GM23248 (cell line): ENCODE measurements at places on chromosomes 4 and X. TPM values are rescaled to one million over a fixed set of nuclear protein-coding genes. Genes with fewer than 3 reads are reported as not detected.
A peak's percentile ranks its signal among the peaks of the same experiment; 100 is the strongest.

DNA sequence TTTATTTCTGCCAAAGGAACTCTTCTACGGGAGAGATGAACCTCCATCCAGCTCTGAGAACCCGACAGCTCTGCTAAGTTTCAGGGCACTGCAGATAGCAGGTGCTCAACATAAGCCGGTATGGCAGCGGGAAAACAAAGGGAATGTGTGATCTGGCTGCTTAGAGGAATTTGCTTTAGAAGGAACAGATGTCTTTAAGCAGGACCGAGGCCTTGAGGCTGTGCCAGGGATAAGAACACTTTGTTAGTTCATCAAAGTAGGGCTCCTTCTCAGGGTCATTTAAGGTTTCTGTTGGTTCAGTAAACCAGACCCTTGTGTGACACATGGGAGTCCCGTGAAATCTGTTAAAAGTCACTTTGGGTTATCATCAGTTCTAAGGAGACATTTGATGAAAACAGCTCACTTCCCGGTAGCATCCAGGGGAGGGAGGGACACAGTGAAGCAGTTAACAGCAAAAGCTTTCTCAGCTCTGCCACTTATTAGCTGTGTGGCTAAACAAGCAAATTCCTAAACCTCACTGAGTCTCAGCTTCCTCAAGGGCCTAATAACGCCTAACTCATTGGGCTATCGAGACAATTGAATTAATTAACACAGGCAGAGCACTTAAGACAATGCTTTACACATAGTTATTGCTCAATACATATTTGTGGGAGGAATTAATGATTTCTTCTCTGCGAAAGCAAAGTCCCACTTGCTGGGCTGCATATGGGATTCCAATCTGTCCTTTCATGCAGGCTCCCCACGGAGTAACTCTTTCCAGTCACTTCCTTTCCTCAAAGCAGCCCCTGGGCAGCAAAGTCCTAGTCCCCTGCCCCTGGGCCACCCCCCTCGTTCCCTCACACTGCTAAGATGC, 2.9 kb upstream of the FTSJ1 start:
- no peak for DNase-seq
- 0 out of 2 replicates have a peak overlapping the region, but pooled peaks have one; percentile 12 for H3K27ac ChIP-seq
- no peaks in the 10 kb centered on the region for H3K27me3 ChIP-seq

- no peaks in the 10 kb centered on the region for H3K27me3 ChIP-seq
- 0 out of 2 replicates have a peak overlapping the region, but pooled peaks have one; percentile 12 for H3K27ac ChIP-seq
- H3K4me1 ChIP-seq: peaks cover 34% of the 10 kb centered on the region
- peaks cover 24% of the 10 kb centered on the region for H3K36me3 ChIP-seq
Measured at GRCh38 chr4:76943129-76943620, 6.4 kb upstream of the SEPTIN11 start.

DNA sequence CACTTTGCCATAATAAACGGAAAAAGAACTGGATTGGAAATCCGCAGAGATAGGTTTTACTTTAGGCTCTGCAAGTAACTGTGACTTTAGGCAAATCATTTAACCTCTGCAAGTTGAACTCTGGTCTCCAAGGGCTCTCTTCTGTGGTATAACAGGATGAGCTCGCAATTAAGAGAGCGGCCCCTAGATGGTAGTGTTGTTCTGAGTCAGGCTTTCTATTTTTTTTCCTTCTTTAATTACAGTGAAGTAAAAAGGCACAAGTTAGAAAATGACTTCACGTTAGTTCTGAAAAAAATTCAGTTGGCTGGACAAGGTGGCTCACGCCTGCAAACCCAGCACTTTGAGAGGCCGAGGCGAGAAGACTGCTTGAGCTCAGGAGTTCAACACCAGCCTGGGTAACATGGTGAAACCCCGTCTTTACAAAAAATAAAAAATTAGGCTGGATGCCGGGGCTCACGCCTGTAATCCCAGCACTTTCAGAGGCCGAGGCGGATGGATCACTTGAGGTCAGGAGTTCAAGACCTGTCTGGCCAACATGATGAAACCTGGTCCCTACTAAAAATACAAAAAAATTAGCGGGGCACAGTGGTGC, 18.0 kb downstream of the RPS3A start:
- no peak overlapping the region for H3K4me3 ChIP-seq
- H3K4me1 ChIP-seq: no peaks in the 10 kb centered on the region
- H3K27me3 ChIP-seq: no peaks in the 10 kb centered on the region

VCX3A gene
- not detected in 2 replicates for total RNA-seq

GRCh38 chr4:105520819-105521790, 31.3 kb upstream of the ARHGEF38 start:
- H3K36me3 ChIP-seq: no peaks in the 10 kb centered on the region
- H3K27ac ChIP-seq: no peak overlapping the region

NSUN7 gene
- not detected in 2 replicates for total RNA-seq

DNA sequence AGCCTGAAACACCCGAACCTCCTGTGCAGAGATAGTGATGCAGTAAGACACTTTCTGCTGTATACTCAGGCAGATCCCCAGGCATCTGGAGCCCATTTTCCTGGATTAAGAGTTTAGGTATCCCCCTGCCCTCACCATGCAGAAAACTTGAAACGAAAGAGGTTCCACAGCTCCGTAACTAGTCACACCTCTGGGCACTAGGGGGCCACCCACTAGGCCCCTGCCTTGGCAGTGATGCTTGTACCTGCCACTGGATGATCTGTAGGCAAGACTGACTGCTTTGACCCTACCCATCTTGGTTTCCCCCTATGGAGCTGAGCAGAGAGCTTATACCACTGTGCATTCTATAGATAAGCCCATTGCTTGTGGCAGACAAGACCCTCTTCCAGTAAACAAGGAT, 940.6 kb downstream of the PCDH19 start:
- H3K4me1 ChIP-seq: no peaks in the 10 kb centered on the region
- H3K36me3 ChIP-seq: no peaks in the 10 kb centered on the region
- no peaks in the 10 kb centered on the region for H3K27me3 ChIP-seq
- DNase-seq: no peak
- no peak overlapping the region for H3K27ac ChIP-seq

FOXR2 gene
- total RNA-seq: not detected in 2 replicates

BEX2 gene
- total RNA-seq: not detected in 2 replicates

HSD17B13 gene
- total RNA-seq: not detected in 2 replicates

DNA sequence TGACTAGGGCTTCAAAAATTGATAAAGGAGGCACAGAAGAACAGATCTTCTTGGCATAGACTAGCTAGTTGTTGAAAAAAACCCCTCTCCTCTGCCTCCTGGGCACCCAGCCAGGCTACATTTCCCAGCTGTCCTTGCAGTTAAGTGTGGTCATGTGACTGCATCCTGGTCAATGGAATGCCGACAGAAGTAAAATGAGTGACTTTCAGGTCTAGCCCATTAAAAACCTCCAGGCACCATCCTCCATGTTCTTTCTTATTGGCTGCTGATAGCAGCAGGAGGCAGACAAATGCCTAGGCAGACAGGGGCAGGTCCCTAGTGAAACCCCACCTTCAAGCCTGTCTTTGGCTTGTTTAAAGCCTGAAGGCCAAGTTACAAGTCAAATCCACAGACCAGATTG, 35.3 kb downstream of the ATXN3L start:
- DNase-seq: no peak
- H3K4me1 ChIP-seq: peaks cover 41% of the 10 kb centered on the region
- H3K27ac ChIP-seq: peak overlapping the region; percentile 90
- no peak overlapping the region for H3K4me3 ChIP-seq
- no peaks in the 10 kb centered on the region for H3K27me3 ChIP-seq

- H3K36me3 ChIP-seq: peaks cover 11% of the 10 kb centered on the region
- H3K27ac ChIP-seq: peak overlapping the region; percentile 54
- no peak overlapping the region for H3K4me3 ChIP-seq
- H3K27me3 ChIP-seq: no peaks in the 10 kb centered on the region
- H3K4me1 ChIP-seq: peaks cover 37% of the 10 kb centered on the region
- peak; percentile 68 for DNase-seq
Measured at GRCh38 chrX:124023838-124024238, 62.3 kb downstream of the STAG2 start.

BEX1 gene
- 73.0 and 91.8 TPM in 2 replicates for total RNA-seq

DNA sequence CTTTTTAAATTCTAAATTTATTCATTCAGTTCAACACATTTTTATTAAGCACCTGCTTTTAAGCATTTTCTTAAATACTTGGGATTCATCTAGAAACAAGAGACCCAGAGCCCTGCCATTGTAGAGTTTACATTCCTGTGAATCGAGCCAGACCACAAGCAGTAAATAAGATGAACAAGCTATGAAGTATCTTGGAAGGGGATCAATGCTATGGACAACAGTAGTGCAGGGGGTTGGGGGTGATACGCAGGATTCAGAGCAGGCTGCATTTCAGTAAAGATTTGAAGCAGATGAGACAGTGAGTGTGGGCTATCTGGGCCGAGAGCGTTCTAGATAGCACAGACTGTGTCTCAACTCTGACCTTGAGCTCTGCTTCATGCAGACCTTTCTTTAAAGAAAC, 35.1 kb downstream of the CLDN22 start:
- H3K36me3 ChIP-seq: peaks cover 89% of the 10 kb centered on the region
- H3K4me3 ChIP-seq: no peak overlapping the region
- no peaks in the 10 kb centered on the region for H3K27me3 ChIP-seq
- H3K4me1 ChIP-seq: peaks cover 11% of the 10 kb centered on the region

GRCh38 chr4:75729836-75730235, 5.5 kb downstream of the USO1 start:
- no peak for DNase-seq
- H3K4me1 ChIP-seq: peaks cover 36% of the 10 kb centered on the region
- H3K27me3 ChIP-seq: no peaks in the 10 kb centered on the region
- peak overlapping the region; percentile 11; the same call in 1 of the 2 replicates for H3K4me3 ChIP-seq
- no peaks in the 10 kb centered on the region for H3K36me3 ChIP-seq

GLRA2 gene
- total RNA-seq: 0.22 TPM in 1 of 2 replicates, not detected in the other

PPARGC1A gene
- not detected in 2 replicates for total RNA-seq

- H3K27ac ChIP-seq: no peak overlapping the region
- H3K4me1 ChIP-seq: no peaks in the 10 kb centered on the region
- H3K36me3 ChIP-seq: no peaks in the 10 kb centered on the region
- no peak for DNase-seq
- H3K4me3 ChIP-seq: no peak overlapping the region
Measured at GRCh38 chr4:55378617-55379467, 16.9 kb upstream of the TMEM165 start.

DNA sequence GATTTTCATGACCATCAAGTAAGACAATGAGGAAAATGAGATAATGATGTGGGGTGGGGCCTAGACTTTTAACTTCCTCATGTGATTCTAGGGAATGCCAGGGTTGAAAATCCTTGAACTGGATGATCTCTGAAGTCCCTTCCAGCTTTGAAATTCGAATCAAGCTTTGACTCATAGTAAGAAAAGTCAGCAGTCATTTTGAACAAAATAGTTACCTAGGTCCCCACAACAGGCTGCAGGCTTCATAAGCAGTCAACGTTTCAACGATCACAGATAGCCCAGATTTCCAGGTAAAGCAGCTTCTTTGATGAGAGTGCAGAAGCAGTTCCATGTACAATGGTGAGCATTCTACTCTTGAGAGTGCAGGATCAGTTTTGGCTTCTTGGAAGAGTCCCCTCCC, 93.7 kb downstream of the GRIA3 start:
- DNase-seq: no peak
- no peaks in the 10 kb centered on the region for H3K4me1 ChIP-seq
- no peaks in the 10 kb centered on the region for H3K36me3 ChIP-seq
- H3K27me3 ChIP-seq: no peaks in the 10 kb centered on the region
- H3K27ac ChIP-seq: no peak overlapping the region

DNA sequence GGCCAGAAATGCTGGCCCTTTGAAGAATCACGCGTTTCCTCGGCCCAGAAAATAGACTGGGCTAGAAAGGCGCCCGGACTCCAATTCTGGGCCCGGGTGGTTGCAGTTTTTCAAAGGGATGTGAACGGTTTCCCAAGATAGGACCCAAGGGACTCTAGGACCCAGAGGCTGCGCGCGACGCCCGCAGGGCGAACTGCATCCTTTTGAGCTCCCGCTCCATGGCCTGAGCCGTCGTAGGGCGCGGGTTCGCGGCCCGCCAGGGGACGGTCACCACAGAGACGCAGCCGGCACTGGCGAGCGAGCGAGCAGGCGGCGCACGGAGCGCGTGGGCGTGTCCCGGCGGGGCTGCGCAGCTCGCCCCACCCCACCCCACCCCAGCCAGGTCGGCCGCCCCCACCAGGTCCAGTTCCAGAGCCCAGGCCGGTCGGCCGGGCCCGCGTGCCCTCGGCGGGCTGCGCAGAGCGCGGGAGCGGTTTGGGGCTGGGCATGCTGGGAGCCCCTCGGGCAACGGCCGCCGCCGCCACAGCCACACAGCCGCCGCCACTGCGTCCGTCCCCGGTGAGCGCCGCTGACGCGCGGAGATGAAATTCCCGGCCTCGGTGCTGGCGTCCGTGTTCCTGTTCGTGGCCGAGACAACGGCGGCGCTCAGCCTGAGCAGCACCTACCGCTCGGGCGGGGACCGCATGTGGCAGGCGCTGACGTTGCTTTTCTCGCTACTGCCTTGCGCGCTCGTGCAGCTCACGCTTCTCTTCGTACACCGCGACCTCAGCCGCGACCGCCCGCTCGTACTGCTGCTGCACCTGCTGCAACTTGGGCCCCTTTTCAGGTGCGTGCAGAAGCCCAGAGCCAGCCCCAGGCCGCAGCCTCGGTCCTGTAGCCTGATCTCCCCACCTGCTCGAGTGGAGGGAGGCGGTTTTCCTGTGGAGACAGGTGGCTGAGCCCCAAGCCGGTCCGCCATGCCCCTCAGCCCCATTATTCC, at the start of gene XK:
XK (plus strand) TSS at position 411 of the 979 bp plus-strand sequence; CDS start at position 582, 171 bp downstream.
- H3K4me3 ChIP-seq: peak within 1 kb of the TSS; percentile 52
- H3K4me1 ChIP-seq: no peaks in the 10 kb centered on the region
- no peaks in the 10 kb centered on the region for H3K27me3 ChIP-seq

UGT2A1 gene
- total RNA-seq: not detected in 2 replicates

TRMT10A gene
- 1.6 and 5.3 TPM in 2 replicates for total RNA-seq

DNA sequence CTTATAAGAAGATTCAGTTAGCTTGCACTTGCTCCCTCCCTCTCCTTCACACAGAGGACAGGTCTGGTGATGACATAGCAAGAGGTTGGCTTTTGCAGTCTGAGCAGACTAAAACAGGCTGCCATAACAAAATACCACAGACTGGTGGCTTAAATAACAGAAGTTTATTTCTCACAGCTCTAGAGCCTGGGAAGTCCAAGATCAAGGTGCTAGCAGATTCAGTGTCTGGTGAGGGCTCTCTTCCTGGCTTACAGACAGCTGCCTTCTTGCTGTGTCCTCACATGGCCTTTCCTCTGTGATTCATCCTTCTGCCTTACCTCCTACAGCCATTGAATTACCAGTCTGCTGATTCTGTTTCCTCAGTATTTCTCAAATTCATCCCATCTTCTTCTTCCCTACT, 13.1 kb downstream of the RP2 start:
- DNase-seq: peak; percentile 15
- no peaks in the 10 kb centered on the region for H3K4me1 ChIP-seq
- H3K27ac ChIP-seq: no peak overlapping the region
- H3K4me3 ChIP-seq: no peak overlapping the region
